ENCODE measurements at places on chromosomes 16 and 17. TPM values are rescaled to one million over a fixed set of nuclear protein-coding genes. Genes with fewer than 3 reads are reported as not detected.

TNK1 gene
- 7.6 TPM for total RNA-seq

WFIKKN1 gene
- 10.2 TPM for total RNA-seq

PRAC1 gene
- not detected for total RNA-seq

SERPINF2 gene
- 1.6 TPM for total RNA-seq

NKD1 gene
- total RNA-seq: 4.5 TPM

MSI2 gene
- total RNA-seq: 73.1 TPM

Measured in H1 (cell line).